AG08396 (cell line): ENCODE measurements at places on chromosomes 6 and 20.
A peak's percentile ranks its signal among the peaks of the same experiment; 100 is the strongest.

- peak; percentile 13 for DNase-seq
Measured at GRCh38 chr6:125041740-125042459, 79.7 kb downstream of the RNF217 start.

DNA sequence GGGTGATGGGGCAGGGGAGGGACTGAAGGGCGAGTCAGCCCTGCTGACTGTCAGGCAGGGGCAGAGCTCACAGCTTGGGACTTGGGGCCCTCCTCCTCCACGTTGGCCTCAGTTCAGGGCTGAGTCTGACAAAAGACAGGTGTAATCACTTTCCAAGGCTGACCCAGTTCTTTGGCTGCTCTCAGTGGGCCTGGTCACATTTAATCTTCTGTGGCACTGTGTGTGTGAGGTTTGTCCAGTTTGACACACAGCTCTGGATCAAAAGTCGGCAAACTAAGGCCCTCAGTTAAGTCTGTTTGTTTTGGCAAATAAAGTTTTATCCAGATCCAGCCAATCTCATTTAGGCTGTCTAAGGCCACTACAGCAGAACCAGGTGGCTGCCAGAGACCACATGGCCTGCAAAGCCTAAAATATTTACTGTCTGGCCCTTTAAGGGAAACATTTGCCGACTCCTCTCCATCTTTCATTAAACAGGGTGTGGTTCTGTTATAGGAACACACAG, 5.1 kb upstream of the MAP1LC3A start:
- no peak for DNase-seq

GRCh38 chr20:8232332-8232731, 100.3 kb downstream of the PLCB1 start:
- no peak for DNase-seq

GRCh38 chr6:66198062-66198624, 491.1 kb upstream of the EYS start:
- no peak for DNase-seq

DNA sequence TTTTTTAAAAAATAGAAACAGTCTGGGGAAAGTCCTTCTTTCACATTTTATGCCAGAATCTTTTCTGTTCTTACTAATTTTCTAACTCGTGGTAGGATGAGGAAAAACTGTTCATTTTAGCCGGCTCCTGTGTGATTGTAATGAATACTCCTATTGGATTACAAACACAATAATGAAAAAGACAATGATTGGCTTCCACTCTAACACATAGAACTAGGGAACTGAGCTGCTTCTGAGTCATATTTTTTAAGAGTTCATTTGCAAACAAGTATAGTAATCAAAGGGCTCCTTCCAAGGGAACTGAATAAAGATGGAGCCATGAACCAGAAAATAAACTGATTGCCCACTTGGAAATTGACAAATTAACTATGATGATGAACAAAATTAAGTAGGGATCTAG, 265.3 kb upstream of the TCF21 start:
- DNase-seq: no peak

DNA sequence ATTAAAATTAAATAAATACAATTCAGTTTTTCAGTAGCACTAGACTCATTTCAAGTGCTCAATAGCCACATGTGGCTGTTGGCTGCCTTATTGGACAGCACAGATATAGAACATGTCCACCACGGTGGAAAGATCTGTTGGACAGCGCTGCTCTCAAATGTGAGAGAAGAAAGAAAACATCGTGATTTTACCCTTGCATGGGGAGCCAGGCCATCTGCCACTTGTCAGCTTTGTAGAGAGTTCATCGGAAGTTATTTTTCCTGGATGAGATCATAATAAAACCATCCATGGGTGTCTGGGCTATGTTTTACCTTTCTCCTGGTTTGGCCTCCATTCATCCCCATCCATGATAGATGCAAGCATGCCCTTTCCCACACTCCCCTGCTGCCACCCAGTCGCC, 5.8 kb upstream of the KIF3B start:
- no peak for DNase-seq

- DNase-seq: no peak
Measured at GRCh38 chr6:21279619-21280018, 313.9 kb upstream of the SOX4 start.

DNA sequence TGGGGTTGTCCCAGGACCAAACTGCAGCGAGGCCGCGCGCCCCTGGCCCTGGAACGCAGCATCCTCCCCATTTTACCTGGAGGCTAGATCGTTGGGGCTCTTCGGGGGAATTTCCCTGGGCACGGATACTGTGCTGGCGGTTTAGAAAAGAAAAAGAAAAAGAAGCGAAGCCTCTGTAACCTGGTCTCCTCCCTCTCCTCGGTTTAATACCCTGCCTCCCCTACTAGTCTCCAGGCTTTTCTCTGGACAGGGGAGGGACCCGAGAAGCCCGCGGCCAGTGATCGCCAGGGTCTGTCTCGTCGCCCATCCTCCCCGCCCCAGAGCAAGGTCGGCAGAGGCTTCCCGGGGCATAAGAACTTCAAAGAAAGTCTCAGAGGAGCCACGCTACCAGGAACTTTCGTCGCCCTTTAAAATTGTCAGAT, 6.1 kb upstream of the LAMP5 start:
- no peak for DNase-seq

DNA sequence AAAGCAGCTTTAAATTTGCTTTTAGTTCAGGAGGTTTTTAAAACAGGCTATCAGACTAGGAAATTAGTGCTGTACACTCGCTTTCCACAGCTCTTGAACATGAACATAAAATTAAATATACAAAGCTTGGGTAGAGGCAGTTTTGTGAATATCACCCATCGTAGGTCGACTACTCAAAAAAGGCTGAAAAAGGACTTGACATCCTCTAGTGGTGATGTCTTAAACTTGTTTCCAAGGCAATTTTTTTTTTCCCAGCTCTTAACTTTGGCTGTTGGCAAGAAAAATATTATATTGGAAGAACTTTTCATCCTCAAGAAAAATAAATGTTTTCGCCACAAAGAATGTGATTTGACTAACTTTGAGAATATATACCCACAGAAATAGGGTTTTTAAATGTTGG, 2.9 kb downstream of the MAP7 start:
- peak; percentile 53 for DNase-seq

DNA sequence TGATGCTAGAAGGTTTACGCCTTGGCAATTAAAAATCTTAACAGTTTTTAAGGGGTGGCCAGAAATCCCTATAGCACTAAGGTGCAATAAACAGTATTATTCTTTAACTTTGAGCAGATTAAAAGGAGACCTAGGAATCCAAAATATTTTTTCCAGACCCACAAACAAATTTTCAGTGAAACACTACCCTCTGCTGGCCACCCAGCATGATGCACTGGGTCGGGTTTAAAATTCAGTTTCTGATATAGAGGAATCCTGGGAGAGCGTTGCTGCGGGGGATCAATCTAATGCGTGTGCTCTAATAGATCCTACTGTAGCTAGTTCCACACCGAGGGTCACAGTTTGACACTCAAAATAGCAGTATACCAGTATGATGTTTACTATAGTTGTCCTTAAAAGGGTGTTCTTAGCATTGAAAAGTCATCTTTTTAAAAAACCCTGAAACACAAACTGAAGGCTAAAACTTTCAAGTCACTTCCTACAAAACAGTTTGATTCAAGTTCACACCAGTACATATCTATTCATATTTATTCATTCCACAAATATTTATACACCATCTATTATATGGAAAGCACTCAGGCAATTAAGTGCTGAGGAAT, 10.2 kb downstream of the UBE3D start:
- peak; percentile 66 for DNase-seq
